AG09319 (cell line): ENCODE measurements at places on chromosomes 3 and 15.

GRCh38 chr3:61251174-61251972, at the start of gene FHIT:
FHIT (minus strand) TSS chr3:61251452.
- DNase-seq, result peak; percentile 77

GRCh38 chr3:109977897-109978296, 640.6 kb upstream of the DPPA4 start:
- no peak for DNase-seq

DNA sequence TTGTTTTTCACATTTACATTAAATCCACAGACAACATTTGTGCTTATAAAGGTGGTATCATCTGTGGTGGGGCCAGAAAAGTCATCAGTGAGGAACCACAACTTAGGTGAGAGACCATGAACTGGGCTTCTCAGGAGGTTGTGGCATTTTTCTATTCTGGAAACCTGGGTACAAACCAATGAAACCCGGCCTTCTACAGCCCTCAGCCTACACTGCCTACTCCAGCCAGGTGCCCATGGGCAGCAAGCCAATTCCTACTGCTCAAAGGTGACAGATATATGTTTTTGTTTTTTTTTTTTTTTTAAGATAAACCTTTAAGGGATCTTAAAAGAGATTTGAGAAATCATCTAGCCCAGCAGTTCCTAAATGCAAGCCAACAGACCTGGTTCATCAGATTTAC, 20.3 kb downstream of the SPG21 start:
- no peak for DNase-seq

- no peak for DNase-seq
These were observed 48.6 kb downstream of the RARB start for GRCh38 chr3:25476639-25477038.

DNA sequence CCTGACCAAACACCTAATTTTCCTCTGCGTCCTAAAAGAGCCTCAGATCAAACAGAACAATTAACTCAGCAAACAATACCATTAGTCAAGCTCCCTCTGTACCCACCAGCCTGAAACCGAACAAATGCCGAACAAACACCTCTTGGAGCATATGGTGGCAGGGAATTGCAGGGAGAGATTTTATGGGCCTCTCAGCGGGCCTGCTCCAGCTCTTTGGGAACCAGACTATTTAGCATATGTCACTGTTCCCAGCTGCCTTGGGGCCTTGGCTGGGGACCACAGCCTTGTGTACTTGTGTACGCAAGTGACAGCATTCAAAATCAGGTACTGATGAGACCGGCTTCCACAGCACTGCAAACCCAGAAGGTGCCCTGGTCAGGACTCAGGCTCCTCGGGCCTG, 388.8 kb upstream of the PPP2R3A start:
- DNase-seq, result no peak

DNA sequence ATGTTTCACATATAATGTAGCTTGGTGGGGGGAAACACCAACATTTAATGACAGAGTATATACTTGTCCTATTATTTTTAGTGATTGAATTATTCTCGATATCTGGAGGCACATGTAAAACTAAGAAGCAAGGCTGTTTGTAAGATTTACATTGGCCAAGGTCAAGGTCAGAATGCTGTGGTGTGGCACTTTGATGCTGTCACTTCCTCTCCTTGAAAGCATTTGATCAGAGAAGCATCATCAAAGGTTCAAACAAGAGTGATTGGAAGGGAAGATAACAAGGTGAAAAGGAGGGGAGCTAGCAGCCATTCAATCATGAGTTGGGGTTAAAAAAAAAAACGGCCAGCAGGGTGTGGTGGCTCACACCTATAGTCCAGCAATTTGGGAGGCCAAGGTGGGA, 26.4 kb downstream of the RTF1 start:
- no peak for DNase-seq

GRCh38 chr3:185818267-185818875, 6.5 kb downstream of the IGF2BP2 start:
- DNase-seq, result no peak

DNA sequence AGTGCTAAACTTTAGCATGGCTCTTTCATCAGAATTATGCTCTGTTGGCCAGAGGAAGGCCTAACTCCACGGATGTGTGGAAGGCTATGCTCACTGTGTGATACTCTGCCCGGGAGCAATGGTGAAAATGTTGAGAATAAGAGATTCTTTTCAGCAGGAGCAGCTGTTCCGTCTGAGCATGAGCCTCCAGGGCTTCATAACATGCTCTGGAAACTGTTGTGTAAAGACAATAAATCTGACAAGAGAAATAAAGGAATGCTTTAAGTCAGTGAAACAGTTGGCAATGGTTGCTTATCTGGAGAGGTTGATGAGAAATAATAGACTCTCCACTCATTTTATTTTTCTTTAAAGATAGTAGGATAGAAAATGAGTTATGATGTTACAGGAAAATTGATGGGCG, 269.8 kb downstream of the DIPK2A start:
- DNase-seq, result no peak
